ENCODE measurements at places on chromosomes 4 and X.

GRCh38 chr4:114062499-114062898, 83.1 kb upstream of the ARSJ start:
- DNase-seq = no peak

DNA sequence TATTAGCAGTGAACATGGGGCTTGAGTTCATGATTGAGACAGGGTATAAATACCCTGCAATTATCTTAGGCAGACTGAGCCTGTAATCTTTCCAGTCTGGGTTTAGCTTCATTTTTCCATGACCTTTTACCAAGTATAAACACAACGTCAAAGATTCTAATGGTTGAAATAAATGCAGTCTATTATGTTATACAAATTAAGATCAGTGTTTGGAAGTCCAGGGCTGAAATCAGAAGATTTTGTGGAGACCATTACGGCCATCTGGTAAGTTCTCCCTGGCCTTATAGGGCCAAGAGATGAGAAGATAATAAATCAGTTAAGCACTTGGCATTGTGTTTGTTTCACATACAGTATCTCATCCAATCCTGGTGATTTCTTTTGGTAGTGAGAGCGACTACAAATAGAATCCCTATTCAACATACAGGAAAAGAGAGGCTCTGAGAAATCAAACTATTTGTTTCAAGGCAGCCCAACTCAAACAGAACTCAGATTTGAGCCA, 425.8 kb downstream of the PACRGL start:
- DNase-seq = no peak

GRCh38 chrX:290476-291166, 9.4 kb downstream of the PLCXD1 start:
- no peak for DNase-seq

- DNase-seq = no peak
Observed at GRCh38 chrX:13511944-13512330, 57.5 kb upstream of the EGFL6 start.

DNA sequence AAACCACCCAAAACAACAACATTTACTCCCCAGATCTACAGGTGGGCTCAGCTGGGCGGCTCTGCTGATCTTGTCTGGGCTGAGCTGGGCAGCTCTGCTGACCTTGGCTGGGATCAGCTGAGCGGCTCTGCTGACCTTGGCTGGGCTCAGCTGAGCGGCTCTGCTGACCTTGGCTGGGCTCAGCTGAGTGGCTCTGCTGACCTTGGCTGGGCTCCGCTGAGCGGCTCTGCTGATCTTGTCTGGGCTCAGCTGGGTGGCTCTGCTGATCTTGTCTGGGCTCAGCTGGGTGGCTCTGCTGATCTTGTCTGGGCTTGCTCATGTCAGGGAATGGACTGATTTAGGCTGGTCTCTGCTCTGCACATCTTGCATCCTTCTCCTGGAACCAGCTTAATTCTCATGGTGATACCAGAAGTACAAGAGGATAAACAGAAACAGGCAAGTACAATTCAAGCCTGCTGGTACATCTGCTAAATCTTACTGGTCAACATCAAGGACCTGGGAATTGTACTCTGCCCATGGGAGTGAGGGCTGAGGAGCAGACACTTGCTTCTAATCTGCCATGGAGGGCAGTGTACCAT, 248.5 kb upstream of the PSAPL1 start:
- DNase-seq = no peak

- DNase-seq = no peak
Observed at GRCh38 chr4:70712604-70713452, 8.9 kb upstream of the RUFY3 start.

- no peak for DNase-seq
Observed at GRCh38 chr4:3422241-3422801, 19.4 kb upstream of the HGFAC start.

- no peak for DNase-seq
Observed at GRCh38 chr4:65023081-65023480, 613.8 kb upstream of the TECRL start.

DNA sequence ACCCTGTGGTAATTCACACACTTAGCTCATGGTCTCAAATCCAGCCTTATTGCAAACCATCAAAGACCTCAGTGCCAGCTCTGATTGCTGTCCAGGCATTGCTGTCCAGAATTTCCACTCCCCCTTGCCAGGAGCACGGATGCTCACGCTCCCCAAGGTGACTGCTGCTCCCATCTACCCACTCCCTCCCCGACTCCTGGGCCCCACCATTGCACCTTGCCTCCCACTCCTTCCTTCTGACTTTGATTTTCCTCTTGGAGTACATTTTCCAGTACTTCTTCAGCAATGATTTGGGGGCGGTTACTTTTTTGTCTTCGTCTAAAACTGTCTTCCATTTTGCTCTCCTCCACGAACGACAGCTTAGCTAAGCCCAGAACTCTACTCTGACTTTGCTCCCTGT, 11.5 kb downstream of the ZFYVE28 start:
- no peak for DNase-seq

GRCh38 chr4:107740381-107740780, 20.3 kb upstream of the PAPSS1 start:
- DNase-seq = no peak

DNA sequence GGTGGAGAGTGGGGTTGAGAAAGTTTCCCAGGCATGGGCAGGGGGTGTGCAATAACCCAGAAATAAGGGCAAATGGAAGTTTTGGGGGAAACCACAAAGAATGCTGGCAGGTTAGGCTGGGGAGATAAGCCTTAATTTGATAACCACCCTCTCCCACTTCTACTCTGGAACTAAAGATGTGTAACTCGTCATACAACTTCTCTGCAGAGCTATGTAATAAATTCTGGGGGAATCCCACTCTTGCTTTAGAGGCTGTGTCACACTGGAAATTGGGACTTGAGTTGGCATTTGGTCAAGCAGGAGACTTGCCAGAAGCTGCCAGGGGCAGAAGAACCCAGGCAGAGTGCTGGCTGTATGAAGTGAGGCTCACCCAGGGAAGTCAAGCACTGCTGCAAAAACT, 170.9 kb upstream of the CPEB2 start:
- no peak for DNase-seq

DNA sequence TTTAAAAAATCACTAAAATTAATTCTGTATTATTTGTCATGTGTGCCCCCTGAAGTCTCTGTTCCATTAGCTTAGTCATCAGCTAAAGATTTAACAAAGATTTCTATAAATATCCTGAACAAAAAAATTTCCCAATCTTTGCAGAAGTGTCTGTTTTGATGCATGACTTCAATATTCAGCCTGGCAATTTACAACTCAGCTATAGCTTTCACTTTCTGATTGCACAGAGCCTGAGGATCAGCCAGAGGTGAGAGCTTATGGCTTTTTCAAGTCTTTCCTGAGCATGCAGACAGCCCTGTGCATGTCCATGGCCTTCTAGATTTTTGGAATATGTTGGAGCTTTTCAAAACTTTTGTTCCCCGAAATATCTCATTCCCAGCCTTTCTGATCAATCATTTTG, 420.1 kb downstream of the ZNF674 start:
- no peak for DNase-seq

- DNase-seq = no peak
Observed at GRCh38 chr4:24722026-24722568, 73.3 kb upstream of the SOD3 start.

DNA sequence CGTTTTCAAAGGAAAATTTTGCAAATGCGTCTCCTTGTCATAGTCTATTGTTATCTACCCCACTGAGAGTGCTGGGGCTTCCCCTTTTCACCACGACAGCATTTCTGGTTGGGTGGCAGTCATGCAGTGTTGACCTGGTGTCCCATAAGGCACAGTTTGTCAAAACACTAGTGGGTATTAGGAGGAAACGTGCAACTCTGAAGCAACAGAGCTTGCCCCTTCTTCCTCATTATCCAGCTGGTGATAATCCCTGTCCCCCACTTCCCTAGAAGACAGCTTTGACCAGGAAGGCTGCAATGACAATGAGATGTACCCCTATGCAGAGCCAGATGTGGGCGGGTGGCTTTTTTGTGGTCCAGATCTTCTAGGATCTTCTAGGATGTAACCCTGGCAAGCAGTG, 1.8 kb downstream of the TBC1D1 start:
- DNase-seq = no peak
